Endodermal cell (in vitro differentiated cells): ENCODE measurements at places on chromosomes 4 and X.

- H3K36me3 ChIP-seq: peaks cover 4% of the 10 kb centered on the region
- DNase-seq: no peak
- H3K27ac ChIP-seq: no peak overlapping the region
- peak overlapping the region; percentile 99 for H3K4me3 ChIP-seq
- peaks cover 6% of the 10 kb centered on the region for H3K4me1 ChIP-seq
- no peaks in the 10 kb centered on the region for H3K27me3 ChIP-seq
Measured at GRCh38 chr4:1290165-1290977, 680 bp downstream of the MAEA start.

GRCh38 chrX:19670321-19670750, 155.0 kb upstream of the MAP3K15 start:
- no peak overlapping the region for H3K4me3 ChIP-seq
- H3K36me3 ChIP-seq: no peaks in the 10 kb centered on the region
- H3K4me1 ChIP-seq: no peaks in the 10 kb centered on the region
- no peaks in the 10 kb centered on the region for H3K27me3 ChIP-seq

- no peaks in the 10 kb centered on the region for H3K36me3 ChIP-seq
- H3K4me3 ChIP-seq: no peak overlapping the region
- H3K4me1 ChIP-seq: peaks cover 18% of the 10 kb centered on the region
- no peak overlapping the region for H3K27ac ChIP-seq
- DNase-seq: peak; percentile 54
Measured at GRCh38 chr4:42293967-42294813, 103.1 kb upstream of the SHISA3 start.

DNA sequence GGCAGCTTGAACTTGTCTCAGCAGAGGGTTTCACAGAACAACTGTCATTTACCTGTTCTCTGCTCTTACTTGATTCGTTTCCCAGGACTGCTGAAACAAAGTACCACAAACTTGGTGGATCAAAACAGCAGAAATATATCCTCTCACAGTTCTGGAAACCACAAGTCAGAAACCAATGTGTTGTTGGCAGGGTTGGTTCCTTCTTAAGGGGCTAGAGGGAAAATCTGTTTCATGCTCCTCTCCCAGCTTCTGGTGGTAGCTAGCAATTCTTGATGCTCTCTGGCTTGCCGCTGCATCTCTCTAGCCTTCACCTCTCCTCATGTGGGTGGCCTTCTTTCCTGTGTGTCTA, 4.7 kb downstream of the TLR8 start:
- H3K4me1 ChIP-seq: no peaks in the 10 kb centered on the region
- no peak overlapping the region for H3K4me3 ChIP-seq

GRCh38 chr4:165715989-165716388, 157.0 kb upstream of the TLL1 start:
- H3K27me3 ChIP-seq: no peaks in the 10 kb centered on the region
- no peak overlapping the region for H3K27ac ChIP-seq
- H3K36me3 ChIP-seq: no peaks in the 10 kb centered on the region
- H3K4me1 ChIP-seq: no peaks in the 10 kb centered on the region

DNA sequence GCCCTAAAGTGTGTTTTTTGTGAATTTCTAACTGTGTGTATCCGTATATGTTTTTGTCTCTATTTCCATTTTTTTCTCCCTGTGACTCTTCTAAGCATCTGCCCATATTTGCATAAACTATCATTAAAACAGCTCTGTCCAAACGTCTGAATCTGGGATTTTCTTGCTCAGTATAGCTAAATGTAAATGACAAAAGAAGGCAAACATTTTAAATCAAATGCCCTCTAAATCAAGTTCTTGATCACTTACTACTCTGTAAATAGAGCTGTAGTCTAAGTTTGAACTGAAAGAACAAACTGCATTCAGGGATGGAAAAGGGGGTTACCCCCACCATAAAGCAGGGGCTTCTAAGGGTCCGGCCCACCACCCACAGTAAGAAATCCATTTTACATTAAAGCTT, 432.0 kb upstream of the FAM241A start:
- DNase-seq: no peak
- no peaks in the 10 kb centered on the region for H3K27me3 ChIP-seq
- H3K27ac ChIP-seq: no peak overlapping the region
- H3K4me3 ChIP-seq: no peak overlapping the region
- H3K36me3 ChIP-seq: no peaks in the 10 kb centered on the region
- H3K4me1 ChIP-seq: no peaks in the 10 kb centered on the region

DNA sequence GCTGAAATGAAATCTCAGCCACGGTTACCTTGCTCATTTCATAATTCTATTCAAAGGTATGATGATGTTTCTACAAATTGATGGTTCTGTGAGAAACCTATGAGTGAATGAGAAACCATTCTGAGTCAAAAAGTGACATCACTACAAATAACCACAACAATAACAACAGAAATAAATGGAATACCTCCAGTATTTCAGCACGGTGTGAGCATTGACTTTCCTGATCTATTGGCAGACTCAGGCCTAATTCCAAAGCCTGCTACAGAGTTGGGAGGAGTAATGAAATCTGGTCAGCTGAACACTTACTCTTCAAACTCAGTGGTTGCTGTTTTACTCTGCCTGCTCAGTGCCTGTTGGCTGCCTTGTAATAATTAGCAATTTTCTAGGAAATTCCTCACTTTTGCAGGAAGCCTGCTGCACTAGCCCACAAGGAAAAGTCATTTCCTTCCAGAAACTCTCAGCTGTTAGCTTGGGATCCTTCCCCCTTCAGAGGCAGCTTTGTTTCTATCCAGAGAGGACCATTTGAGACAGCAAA, 18.8 kb upstream of the SYNPO2 start:
- H3K27ac ChIP-seq: no peak overlapping the region
- H3K27me3 ChIP-seq: no peaks in the 10 kb centered on the region
- DNase-seq: no peak

GRCh38 chrX:43386875-43387274, 269.2 kb upstream of the MAOA start:
- no peaks in the 10 kb centered on the region for H3K36me3 ChIP-seq
- no peaks in the 10 kb centered on the region for H3K27me3 ChIP-seq

DNA sequence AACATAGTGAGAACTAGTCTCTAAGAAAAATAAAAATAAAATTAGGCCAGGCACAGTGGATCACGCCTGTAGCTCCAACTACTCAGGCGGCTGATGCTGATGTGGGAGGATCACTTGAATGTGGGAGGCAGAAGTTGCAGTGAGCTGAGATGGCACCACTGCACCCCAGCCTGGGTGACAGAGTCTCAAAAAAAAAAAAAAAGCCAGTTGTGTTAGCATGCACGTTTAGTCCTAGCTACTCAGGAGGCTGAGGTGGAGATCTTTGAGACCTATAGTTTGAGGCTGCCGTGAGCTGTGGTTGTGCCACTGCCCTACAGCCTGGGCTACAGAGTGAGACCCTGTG, 2.5 kb downstream of the DCK start:
- H3K27ac ChIP-seq: no peak overlapping the region
- H3K4me1 ChIP-seq: no peaks in the 10 kb centered on the region
- no peaks in the 10 kb centered on the region for H3K27me3 ChIP-seq
- peaks cover 25% of the 10 kb centered on the region for H3K36me3 ChIP-seq

DNA sequence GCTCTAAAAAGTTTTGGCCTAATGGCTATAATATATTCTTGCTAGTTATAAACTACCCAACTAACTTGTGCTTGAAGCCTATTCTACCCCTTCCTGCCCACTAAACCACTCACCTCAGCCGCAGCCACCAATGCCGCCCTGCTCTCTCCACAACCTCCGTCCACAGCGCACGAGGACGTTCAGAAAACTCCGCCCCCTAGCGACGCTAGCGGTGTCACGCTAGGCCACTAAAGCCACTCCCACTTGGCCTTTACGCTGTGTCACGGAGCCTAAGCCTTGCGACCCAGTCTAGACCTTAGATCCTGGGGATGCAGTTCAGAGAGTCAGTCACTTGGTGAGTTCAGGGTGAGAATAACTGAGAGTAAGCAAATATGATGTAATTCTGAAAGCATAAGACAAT, at the start of gene TEX11:
TSS of gene TEX11 (minus strand) at position 171 of the 400 bp plus-strand sequence. CDS start 922 bp downstream, outside the sequence.
- no peak within 1 kb of the TSS for H3K4me3 ChIP-seq
- H3K27ac ChIP-seq: no peak within 1 kb of the TSS
- H3K27me3 ChIP-seq: no peaks in the 10 kb centered on the region
- DNase-seq: peak; percentile 73
- H3K4me1 ChIP-seq: no peaks in the 10 kb centered on the region

DNA sequence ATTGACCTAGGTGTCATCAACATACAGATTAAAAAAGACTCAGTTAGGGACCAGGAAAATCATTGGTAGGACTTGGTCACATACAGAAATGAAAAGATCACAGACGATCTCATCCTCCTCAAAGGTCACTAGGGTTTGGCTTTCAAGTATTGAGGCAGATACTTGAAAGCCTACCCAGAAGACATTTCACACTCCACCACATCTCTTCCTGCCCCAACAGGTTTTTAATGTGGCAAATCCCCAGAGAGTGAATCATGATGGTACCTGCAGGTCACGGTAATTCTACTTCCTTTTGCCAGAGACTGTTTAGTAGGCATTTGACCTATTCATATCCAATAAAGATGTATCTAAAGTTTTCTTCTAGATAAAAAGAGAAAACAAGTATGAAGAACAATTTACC, 44.1 kb downstream of the INPP4B start:
- H3K27ac ChIP-seq: no peak overlapping the region
- no peaks in the 10 kb centered on the region for H3K27me3 ChIP-seq
- H3K4me1 ChIP-seq: no peaks in the 10 kb centered on the region
- H3K36me3 ChIP-seq: no peaks in the 10 kb centered on the region
- no peak overlapping the region for H3K4me3 ChIP-seq

DNA sequence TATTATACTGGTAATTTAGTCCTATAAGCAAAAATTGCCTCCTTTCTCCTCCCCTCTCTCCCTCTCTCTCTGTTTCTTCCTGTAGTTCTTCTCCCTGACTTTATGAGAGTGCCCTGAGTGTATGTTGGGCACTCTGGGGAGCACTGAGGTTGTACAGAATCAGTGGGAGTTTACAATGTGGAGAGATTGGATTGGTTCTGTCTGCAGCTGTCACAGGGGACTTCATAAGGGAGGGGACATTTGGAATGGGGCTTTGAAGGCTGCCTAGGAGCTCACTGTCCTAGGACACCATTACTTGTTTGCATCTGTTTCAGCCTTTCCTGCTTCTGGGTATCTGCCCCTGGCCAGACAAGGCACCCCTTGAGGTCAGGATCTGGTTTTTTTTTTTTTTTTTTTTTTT, 22.9 kb downstream of the SH3TC1 start:
- DNase-seq: no peak
- H3K4me1 ChIP-seq: peaks cover 13% of the 10 kb centered on the region
- H3K27me3 ChIP-seq: no peaks in the 10 kb centered on the region
- no peaks in the 10 kb centered on the region for H3K36me3 ChIP-seq

GRCh38 chr4:100060765-100061416, 110.8 kb upstream of the H2AZ1 start:
- H3K27ac ChIP-seq: no peak overlapping the region
- no peak for DNase-seq
- H3K27me3 ChIP-seq: no peaks in the 10 kb centered on the region
- H3K4me3 ChIP-seq: no peak overlapping the region
- no peaks in the 10 kb centered on the region for H3K36me3 ChIP-seq

DNA sequence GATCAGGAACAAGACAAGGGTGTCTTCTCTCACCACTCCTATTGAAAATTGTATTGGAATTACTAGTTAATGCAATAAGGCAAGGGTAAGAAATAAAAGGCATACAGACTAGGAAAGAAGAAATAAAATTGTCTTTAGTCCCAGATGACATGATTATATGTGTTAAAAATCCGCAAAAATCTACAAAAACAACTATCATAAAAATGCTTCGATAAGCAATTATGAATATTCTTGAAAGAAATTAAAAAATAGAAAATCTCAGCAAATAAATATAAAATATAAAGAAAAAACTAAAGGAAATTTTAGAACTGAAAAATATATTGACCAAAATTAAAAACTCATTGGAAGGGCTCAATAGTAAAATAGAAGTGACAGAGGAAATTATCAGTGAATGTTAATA, 243.3 kb downstream of the ZNF674 start:
- no peaks in the 10 kb centered on the region for H3K27me3 ChIP-seq
- H3K36me3 ChIP-seq: no peaks in the 10 kb centered on the region
- no peak overlapping the region for H3K27ac ChIP-seq
- H3K4me1 ChIP-seq: no peaks in the 10 kb centered on the region

DNA sequence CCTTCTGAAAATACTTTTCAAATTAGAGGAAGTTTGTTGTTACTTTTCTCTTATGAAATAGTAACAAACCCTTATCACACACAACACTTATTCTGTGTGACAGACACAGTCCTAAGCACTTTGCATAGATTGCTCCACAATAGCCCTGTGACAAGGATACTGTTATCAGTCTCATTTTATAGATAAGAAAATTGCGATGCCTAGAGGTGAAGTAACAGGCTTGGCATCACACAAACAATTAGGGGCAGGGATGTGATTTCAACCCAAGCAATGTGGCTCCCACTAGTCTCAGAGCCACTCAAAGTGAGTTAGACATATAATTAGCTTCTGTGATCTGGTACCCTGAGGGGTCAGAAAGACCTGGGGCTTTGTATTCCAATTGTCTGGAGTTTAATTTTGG, 339.9 kb downstream of the FBXO8 start:
- peaks cover 18% of the 10 kb centered on the region for H3K4me1 ChIP-seq
- H3K4me3 ChIP-seq: peak overlapping the region; percentile 34
- peaks cover 13% of the 10 kb centered on the region for H3K27me3 ChIP-seq

DNA sequence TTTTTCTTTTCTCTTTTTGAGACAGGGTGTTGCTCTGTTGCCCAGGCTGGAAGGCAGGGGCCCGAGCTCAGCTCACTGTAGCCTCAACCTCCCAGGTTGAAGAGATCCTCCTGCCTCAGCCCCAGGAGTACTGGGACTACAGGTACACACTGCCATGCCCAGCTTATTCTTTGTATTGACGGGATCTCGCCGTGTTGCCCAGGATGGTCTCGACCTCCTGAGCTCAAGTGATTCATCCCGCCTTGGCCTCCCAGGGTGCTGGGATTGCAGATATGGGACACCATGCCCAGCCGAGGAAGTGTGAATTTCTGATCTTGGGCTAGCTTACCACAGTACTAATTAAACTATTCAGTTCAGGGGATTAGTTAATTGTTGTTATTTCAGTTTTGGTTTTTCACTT, 28.6 kb upstream of the FAM193A start:
- DNase-seq: no peak

- no peak overlapping the region for H3K4me3 ChIP-seq
- DNase-seq: no peak
- peak overlapping the region; percentile 95 for H3K27ac ChIP-seq
- H3K27me3 ChIP-seq: no peaks in the 10 kb centered on the region
- peaks cover 32% of the 10 kb centered on the region for H3K36me3 ChIP-seq
- no peaks in the 10 kb centered on the region for H3K4me1 ChIP-seq
Measured at GRCh38 chrX:13717700-13718472, 16.5 kb downstream of the TRAPPC2 start.

- H3K4me1 ChIP-seq: peaks cover 5% of the 10 kb centered on the region
- peaks cover 48% of the 10 kb centered on the region for H3K36me3 ChIP-seq
- H3K4me3 ChIP-seq: no peak overlapping the region
- no peak overlapping the region for H3K27ac ChIP-seq
Measured at GRCh38 chr4:7857993-7858392, 81.7 kb downstream of the AFAP1 start.

DNA sequence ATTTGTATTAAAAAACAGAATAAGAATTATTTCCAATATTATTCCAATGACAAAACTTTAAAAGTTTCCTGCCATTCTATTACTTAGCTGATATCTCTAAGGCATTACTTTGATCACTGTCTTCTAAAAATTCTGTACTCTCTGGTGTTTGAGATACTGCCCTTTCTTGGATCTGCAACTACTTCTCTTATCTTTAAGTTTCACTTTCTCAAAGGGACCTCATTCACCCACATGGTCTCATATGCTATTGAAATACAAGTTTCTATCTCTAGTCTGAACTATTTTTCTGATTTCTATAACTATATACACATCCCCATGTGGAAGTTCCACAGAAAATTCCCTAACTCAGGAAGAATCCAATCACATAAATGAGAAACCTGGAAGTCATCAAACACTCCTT, 22.2 kb downstream of the TMPRSS11E start:
- H3K36me3 ChIP-seq: no peaks in the 10 kb centered on the region
- H3K4me1 ChIP-seq: no peaks in the 10 kb centered on the region
- H3K27me3 ChIP-seq: no peaks in the 10 kb centered on the region
